Body of pancreas (tissue), 4 donors: ENCODE measurements at places on chromosomes 5 and 9.
A peak's percentile ranks its signal among the peaks of the same experiment; 100 is the strongest.

DNA sequence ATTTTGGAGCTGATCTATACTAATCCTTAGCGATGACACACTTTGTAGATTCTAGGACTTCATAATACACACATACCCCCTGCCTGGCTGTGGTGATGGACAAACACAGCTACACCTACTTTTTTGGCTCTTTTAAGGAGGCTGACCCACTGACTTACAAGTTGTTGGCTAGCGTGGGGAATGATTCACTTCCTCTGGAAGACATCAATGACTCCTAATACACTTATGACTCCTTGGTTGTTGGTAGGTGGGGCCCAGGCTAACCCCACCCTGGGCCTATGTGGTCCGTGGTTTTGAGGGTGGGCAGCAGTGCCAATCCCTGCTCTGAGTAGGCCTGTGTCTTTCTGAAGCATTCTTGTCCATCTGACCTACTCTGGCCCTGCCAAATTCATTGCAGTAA is 144.4 kb downstream of the SLC12A2 start:
- DNase-seq: no peak

DNA sequence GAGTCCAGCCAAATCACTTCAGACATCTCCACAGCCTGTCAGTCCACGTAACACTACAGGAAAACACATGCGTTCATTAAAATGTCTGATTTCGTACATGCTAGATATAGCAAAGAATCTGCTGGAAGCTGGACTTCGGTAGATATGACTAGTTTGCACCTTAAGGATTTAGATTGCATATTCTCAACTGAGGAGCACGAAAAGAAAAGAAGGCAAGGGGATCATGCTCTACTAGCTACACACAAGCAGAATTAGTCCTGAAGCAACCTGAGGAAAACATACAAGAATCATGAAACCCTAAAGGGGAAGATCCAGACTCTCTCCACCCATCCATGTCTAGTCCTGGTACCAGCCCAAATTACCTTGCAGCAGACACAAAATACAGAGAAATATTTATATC is 36.1 kb upstream of the SSBP2 start:
- no peak for DNase-seq

DNA sequence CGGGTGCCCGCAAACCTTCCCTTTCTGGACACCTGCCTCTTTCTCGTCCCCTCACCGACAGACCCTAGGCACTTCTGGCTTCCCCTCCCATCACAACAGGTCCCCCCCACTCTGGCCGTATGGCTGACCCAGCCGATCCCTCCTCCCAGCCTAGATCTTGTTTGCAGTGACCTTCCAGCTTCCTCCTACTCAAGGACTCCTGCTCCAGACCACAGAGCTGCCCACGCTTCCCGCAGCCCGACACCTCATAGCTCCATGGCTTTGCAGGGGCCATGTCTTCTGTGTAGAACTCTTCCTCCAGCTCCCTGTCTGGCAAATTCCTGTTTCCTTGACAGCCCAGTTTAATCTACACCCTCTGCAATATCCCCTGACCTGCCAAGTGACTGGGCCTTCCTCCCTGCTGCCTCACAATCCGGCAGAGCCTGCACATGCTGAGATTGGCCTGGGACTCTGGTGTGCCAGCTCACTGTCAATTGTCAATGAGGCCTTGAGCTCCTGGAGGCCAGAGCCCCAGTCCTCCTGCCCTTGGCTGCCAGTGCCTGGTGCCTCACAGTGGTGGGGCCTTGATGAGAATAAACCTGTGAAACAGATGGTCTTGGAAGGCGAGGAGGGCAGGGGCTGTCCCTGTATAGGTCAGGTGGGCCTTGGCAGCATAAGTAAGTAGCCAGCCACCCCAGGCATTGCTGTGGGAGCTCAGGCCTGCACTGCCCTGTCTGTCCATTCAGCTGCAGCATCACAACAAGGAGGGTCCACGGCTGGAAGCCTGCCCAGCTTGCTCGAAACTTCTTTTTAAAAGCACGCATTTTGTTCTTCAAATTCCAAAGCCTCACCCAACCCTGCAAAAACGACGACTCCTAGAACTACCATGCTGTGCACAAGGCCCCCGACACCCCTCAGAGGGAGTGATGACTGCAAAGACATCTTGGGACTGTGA is 50.5 kb downstream of the GADD45G start:
- peak; percentile 64 for DNase-seq

GRCh38 chr5:133387621-133388020 is 224.7 kb downstream of the FSTL4 start:
- DNase-seq: no peak

GRCh38 chr5:88690409-88691229 is 192.4 kb downstream of the MEF2C start:
- peak; percentile 70 for DNase-seq

- DNase-seq: no peak
These were observed 4.1 kb downstream of the DENND1A start for GRCh38 chr9:123925819-123926218.

- no peak for DNase-seq
These were observed 142.0 kb downstream of the AOPEP start for GRCh38 chr9:94868464-94868863.

DNA sequence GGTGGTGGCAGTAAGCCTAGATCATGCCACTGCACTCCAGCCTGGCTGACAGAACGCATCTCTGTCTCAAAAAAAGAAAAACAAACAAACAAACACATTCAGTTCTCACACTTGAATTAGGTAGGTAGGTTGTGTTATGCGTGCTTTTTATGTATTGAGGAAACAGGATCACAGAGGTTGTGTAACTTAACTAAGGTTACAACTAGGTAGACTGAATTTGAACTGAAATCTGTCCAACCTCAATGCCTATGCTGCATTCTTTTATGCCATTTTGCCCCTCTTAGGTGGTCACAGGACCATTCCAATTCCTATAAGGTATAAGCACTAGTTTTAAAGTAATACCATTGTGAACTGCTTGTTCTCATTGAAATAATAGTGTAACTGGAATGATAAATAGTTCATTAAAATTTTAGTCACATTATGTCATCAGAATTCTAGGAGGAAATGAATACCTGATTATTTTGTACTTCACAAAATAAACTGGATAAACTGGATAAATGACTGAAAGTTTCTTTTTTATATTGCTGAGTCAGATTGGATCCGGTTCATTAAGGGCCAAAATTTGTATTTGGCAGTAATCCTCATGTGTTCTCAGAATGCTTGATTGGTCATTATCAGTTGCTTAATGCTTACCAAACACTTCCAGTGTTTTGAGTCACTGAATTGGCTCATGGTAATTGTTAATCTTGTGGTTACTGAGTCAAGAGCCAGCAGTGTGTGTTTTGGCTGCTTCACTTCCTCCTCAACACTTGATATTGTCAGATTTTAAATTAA is 7.1 kb downstream of the UBAP1 start:
- DNase-seq: peak; percentile 71

DNA sequence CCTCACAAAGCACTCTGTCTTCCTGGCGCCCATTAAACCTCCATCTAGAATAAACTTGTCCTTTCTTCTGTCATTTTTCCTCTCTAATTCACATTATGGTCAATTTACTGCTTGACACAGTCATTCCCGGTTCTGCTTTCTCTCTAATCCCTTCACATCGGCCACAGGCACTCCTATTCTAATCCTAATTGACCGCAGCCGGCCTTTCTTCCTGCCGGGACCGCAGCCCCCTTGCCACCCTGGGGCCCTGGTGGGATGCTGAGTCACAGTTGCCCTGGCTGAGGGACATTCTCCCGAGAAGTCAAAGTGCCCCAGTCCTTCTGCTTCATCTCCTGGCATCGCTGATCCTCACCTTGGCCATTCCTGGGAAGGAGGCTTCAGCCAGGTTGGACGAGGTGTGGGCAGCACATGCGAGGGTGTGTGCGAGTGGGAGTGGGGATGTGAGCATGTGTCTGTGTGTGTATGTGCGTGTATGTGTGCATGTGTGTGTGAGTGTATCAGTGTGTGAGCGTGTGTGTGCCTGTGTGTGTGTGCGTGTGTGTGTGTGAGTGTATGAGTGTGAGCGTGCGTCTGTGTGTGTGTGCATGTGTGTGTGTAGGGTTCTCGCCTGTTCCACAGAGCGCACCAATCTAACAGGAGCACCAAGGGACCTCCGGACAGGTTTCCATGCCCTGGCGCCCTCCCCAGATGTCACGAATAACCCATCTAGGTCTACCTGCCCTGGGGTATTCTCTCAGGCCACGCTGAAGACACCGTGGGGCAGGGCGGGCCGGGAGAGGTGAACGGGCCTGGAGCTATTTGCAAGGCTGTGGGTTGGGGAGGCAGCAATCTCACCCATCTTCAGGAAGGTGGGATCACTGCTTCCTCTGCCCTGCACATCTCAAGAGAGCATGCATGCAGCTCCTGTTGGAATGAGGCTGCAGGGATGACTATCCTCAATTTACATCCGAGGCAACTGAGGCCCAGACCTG is 191.2 kb downstream of the PAX5 start:
- no peak for DNase-seq

GRCh38 chr9:134338394-134339182 is 12.3 kb downstream of the RXRA start:
- peak; percentile 57 for DNase-seq

GRCh38 chr5:81971111-81971711 is 612 bp upstream of the ATG10 start:
- DNase-seq: no peak

GRCh38 chr9:126463426-126463825 is 136.8 kb downstream of the MVB12B start:
- no peak for DNase-seq

- DNase-seq: no peak
These were observed 128.3 kb downstream of the DOCK2 start for GRCh38 chr5:169765176-169765996.

DNA sequence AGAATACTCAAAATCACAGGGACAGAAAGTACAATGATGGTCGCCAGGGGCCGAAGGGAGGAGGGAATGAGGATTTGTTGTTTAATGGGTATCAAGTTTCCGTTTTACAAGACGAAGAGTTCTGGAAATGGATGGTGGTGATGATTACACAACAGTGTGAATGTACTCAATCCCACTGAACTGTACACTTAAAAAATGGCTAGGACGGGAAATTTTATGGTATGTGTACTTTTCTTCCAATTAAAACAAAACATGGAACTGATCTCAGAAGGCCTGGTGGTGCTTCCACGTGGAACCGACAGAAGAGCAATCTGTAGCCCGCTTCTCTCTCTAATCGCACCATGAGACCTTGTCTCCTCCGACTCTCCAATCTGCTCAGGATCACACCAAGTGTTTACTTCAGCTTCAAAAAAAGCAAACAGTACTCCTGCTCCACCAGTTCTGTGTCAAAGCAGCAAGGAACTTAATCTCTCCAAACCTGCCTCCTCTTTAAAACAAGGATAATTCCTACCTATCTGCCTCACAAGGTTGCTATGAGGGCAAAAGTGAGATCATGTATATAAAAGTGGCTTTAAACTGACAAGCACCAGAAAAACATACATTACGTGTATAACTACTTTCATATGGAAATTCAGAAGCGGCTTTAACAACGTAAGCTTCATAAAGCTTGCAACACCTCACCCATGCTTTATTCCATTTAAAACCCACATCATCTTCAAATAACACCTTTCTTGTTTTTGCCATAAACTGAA is 2.1 kb downstream of the ECPAS start:
- no peak for DNase-seq

DNA sequence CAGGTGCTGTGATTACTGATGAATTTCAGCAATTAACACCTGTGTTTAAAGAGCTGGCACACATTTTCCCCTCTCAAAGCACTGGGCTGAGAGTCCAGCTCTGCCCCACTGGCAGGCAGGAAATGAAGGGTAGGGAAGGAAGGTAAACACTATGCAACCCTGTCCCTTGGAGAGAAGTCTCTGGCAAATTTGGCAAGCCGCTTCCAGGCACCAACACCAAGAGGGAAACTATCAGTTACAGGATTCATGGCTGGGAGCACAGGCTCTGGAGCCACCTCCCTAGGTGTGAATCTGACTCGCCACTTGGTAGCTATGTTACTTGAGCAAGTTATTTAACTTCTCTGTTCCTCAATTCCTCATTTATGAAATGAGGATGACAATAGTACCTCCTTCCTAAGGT is 3.3 kb downstream of the ANKS6 start:
- DNase-seq: no peak

DNA sequence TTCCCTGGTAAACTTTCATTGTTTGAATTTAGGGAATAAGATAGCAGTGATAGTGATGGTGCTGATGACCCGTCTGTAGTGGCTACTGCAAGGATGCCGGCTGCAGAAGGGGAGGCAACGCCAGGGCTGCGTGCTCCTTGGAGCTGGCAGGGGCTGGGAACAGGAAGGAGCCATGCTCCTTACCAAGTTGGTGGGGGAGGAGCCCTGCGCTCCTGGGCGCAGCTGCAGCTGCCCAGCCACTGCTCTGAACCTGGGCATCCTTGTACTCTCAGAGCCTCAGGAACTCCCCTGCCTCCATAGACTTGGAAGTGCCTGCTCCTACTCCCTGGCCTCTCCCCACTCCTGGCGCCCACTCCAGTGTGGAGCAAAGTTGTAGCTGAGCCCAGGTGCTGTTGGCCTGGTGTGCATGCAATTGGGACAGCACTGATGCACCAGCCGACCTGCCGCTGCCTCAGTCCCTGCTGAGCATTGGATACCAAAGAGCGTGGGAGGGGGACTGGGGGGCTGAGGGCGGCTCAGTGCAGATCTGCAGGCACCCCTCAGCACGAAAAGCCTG is 585.1 kb upstream of the FAM174A start:
- no peak for DNase-seq

GRCh38 chr9:128382261-128382660 is 11.1 kb downstream of the URM1 start:
- DNase-seq: no peak

GRCh38 chr5:32690153-32690552 is 21.0 kb upstream of the NPR3 start:
- no peak for DNase-seq

DNA sequence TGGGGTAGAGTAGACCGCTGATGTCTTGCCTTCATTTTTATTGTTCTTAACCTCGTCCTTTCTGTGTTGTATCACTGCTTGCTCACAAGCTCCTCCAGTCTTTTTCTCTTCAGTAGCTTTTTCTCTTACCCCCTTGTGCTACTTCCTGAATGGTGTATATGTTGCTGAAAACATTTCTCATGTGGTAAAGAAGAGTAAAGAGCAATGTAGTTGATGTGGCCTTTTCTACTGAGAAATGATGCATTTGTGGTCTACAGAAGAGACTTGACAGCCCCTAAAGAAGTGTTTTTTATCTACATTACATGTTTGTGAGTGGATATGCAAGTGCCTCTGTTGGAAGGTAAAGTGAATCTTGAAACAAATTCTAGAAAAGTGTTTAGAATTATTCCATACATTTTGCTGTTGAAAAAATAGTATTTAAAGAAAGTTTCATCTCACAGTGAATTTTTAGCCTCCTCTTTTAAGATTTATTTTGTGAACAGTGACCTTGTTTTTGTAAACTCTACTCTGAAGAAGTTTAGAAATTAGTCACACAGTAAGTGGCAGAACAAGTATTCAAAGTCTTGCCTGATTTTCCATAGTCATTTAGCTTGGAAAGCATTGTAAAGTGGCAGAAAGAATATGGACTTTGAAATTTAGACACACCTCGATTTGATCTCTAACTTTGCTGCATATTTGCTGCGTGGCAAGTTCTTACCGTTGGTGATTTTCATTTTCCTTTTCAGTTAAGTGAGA is 17.4 kb downstream of the CDC42SE2 start:
- DNase-seq: no peak

GRCh38 chr9:70399141-70399540 is 15.3 kb downstream of the KLF9 start:
- no peak for DNase-seq
